Amniotic epithelial cell (primary cell): ENCODE measurements at places on chromosomes 11 and 22.

DNA sequence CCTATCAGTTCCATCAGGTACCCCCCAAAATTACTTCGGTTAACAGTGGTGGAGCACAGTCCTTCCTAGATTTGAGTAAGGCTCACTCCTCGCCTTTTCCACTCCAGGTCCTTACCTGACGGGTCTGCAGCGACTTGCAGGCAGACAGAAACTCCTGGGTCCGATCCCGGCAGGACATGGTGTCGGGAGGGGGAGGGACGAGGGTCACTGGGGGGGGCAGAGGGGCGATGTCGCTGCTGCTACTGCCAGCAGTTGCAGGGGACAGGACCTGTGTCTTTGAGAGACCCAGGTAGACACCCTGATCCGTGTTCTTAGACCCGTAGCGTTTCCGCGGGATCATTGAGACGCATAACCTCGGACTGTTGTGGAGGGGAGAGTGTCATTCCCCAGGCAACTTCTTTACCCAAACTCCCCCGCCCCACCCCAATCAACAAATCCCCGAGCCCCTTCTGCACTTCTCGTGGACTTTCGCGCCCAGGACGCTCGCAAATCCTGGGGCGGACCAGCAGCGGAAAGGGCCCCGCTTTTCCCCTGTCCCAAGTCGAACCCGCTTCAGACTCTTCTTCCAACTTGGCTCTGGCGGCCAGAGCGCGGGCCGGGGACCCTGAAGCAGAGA lies 839 bp downstream of the STX5 start:
- DNase-seq = no peak

DNA sequence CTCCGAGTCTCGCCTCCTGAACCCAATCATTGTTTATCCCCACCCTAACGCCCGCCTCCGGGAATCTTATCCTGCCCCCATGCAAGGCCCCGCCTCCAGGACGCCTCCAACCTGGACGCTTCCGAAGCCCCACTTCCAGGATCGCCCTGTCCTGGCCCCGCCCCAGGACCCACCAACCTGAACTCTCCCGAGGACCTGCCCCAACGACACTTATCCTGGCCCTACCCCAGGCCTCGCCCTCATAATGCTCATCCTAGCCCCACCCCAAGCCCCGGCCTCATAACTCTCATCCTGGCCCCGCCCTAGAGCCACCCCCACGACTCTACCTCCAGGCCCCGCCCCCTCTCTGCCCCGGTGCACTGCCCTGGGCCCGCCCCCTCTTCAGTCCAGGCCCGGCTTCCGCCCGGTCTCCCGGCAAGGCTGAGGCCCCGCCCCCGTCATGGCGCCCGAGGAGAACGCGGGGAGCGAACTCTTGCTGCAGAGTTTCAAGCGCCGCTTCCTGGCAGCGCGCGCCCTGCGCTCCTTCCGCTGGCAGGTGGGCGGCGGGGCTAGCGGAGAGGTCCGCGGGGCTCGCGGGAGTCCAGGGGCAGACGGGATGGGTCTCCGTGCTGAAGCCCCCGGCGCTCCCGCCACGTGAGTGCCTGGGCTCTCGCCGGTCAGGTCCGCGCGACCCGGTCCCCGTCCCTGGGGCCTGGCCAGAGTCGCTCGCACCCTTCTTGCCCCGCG lies 45.7 kb upstream of the DEFB108B start:
- DNase-seq = peak; percentile 99

DNA sequence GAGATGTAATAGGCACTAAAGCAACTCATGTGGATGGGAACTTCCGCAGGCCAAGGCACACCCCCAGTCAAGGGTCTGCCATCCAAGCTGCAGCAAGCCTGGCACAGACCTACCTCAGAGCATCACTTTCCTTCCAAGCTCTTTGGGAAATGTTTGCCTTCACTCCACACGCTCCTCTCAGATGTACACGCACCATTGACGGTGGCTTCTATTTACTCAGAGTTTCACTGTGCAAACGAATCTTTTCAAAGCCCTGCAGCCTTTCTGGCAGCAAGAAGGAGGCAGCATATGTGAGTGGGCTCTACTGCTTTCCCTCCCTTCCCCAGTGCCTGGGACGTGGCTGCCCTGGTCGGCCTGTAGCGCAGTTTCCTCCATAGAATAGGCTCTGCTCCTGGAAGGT lies 60.9 kb upstream of the USP47 start:
- DNase-seq = no peak

DNA sequence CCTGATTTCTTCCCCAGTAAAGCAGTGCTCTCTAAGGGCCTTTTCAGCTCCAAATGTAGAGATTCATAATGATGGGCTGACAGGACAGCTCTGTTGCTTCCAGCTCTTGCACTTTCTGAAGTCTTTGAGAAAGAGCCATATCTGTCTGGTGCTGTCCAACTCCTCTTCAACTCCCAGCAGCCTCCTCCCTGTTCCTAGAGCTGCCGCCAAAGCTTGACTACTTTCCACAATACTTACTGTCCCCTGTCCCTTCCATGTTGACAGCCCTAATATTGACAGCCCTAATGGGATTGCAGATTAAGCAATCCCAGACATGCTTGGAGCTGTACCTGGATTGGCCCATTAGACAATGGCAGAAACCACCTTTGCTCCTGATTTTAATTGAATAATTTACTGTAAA lies 29.6 kb downstream of the INSC start:
- no peak for DNase-seq

GRCh38 chr22:19607192-19608002 lies 83.2 kb upstream of the CLDN5 start:
- DNase-seq = no peak

GRCh38 chr22:19857382-19857781 lies 2.7 kb upstream of the GNB1L start:
- no peak for DNase-seq

DNA sequence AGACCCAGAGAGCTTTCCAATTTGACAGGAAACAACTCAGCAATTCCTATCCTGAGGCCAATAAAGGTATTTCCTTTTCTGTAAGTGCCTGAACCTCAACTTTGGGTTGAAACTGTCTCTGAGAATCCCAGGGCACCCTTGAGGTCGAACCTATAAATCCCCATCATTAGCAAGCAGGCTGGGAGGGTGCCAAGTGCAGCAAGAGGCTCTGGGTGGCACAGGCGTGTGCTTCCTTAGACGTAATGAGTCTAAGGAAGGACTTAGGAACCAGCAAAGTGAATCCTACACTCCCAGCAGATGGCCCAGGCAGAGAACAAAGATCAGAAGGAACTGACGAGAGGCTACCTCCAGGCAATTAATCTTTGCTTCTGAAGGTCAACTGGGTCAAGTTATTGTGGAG lies 234.3 kb upstream of the NARS2 start:
- DNase-seq = peak; percentile 28

DNA sequence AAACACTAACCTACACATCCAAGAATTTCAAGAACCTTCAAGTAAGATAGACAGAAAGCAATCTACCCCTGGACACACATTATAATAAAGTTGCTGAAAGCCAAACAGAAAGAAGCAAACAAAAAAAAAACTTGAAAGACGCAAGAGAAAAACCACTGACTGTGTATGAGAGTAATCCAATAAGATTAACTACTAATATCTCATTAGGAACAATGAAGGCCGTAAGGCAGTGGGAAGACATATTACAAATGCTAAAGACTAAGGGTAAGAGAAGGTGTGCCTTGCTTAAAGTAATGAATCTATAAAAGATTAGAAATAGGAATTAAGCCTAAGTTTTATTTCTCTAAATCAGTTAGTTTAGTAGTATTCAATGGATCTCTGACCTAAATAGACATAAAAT lies 1109.1 kb downstream of the JRKL start:
- DNase-seq = no peak

- DNase-seq = no peak
These were observed 248.0 kb downstream of the ST3GAL4 start for GRCh38 chr11:126603486-126603885.

DNA sequence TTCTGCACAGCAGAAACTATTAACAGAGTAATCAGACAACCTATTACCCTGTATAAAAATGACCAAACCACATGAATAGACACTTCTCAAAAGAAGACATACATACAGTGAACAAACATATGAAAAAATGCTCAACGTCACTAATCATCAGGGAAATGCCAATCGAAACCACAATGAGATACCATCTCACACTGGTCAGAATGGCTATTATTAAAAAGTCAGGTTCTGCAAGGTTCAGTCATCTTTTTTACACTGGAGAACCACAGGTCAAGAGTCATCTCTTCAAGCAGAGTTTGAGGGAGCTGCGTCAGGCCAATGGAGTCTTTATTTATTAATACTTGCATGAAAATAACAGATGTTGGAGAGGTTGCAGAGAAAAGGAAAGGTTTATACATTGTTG lies 40.4 kb downstream of the RCN1 start:
- peak; percentile 13 for DNase-seq

- no peak for DNase-seq
These were observed 2.5 kb downstream of the MRGPRG start for GRCh38 chr11:3216027-3216525.

- DNase-seq = peak; percentile 57
These were observed 4.2 kb downstream of the SLC25A1 start for GRCh38 chr22:19174106-19175025.

DNA sequence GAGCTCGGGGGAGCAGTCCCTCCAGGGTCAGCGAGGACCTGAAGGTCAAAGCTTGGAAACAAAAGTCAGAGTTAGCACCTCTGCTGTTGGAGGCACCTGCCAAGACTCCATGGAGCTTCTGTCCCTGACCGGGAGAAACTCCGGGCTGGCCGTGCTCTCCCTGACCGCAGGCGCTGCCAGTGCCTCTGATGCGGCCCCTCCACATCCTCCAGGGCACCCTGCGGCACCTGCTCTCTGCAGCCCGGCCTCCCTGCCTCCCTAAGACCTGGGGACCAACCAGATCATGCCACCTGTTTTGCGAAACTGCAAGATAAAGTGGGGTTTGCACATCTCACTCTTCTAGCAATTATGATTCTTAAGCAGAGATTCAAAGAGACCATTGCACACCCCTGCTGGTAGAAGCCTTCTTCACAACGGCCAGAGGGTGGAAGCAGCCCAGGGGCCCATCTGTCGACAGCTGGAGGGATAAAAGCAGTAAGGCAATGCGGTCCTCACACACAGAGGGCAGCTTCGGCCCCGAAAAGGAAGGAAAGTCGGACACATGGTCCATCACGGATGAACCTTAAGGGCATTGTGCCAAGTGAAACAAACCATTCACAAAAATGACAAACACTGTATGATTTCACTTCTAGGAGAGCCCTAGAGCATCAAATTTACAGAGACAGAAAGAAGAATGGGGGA lies 477.1 kb downstream of the BRD1 start:
- no peak for DNase-seq

DNA sequence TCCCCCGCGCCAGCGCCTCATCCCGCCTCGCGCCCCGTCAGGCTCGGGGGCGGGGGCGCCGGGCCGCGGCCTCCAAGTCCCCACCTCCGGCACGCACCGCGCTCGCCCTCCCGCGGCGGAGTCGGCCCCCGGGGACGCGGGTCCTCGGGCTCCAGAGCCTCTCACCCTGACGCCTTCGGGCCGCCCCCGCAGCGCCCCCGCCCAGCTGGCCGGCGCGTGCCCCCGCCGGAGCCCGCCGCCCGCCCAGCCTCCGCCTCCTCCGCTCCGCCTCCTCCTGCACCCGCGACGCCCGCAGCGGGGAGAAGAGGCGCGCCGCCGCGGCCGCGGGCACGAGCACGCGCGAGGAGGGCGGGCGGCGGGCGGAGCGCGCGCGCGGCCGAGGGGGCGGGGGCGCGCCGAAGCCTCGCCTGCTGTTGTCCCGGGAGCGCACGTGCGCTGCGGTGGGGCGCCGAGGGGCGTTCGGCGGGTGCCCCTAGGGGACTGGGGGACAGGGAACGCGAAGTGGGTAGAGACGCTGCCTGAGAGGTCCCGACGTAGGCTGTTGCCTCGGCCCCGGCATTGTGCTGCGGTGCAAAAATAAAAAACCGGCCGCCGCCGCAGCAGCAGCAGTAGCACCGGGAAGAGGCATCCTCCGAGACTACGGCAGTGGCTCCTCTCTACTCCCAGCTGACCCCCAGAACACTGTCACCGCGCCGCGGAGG lies 87.4 kb upstream of the ARHGAP32 start:
- DNase-seq = peak; percentile 62

- no peak for DNase-seq
These were observed 1126.7 kb upstream of the CCDC90B start for GRCh38 chr11:84412862-84413261.

GRCh38 chr11:77558380-77558779 lies 31.4 kb upstream of the AQP11 start:
- peak; percentile 78 for DNase-seq

DNA sequence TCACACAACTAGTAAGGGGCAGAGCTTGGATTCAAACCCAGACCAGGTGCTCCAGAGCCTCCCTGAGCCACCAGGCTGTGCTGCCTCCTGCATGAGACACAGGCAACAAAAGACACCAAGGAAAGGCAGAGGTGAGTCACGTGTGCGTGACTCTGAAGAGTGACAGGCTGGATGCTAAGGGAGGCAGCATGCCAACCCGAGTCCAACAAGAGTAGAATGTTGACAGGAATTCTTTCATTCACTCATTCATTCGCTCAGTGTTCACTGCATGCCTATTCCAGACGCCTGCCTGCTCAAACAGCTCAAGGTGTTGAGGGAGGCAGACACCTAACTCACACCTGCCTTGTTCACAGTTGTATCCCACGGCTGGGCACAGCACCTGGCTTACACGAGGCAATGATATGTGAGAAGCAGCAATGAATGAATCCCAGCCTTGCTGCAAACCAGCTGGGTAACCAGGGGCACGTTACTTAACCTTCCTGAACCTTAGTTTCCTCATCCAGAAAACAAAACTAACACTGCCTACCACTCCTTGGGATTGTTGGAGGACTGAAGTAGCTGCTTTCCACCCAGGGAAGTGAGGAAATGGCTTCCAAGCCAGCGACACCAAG lies 73.8 kb upstream of the ARFGAP3 start:
- no peak for DNase-seq

- no peak for DNase-seq
These were observed 5.3 kb downstream of the UBQLN3 start for GRCh38 chr11:5504403-5504921.

- no peak for DNase-seq
These were observed 8.6 kb downstream of the TCN2 start for GRCh38 chr22:30615543-30615954.

- peak; percentile 96 for DNase-seq
These were observed 69.7 kb upstream of the BMAL1 start for GRCh38 chr11:13207665-13208594.

- peak; percentile 29 for DNase-seq
These were observed 167.2 kb upstream of the ZBED5 start for GRCh38 chr11:11025087-11025486.

DNA sequence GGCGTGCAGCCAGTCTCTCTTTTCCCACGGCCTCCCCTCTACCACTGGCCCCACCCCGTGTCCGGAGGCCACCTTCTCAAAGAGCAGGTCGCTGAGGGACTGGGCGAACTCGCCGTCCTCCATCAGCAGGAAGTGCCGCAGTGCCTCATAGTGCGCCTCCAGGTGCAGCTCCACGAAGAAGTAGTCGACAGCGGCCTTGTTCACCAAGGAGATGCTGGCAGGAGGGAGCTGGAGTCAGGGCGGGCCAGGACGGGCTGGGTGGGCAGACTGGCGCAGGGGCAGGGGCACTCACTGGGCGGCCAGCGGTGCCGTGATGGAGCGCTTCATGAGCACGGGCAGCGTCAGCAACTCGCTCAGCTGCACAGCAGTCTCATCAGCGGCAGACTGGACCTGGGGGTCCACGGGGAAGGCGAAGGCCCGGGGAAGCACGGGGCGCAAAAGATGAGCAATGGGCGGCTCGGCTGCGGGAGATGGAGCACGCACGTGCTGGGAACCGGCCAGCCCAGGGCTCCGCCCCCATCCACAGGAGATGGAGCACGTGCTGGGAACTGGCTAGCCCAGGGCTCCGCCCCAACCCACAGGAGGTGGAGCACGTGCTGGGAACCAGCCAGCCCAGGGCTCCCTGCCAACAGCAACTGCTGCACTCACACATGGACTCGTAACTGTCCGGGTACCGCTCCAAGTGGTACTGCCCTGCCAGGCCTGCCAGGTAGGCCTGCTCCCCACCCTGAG lies 18.4 kb downstream of the SELENOO start:
- DNase-seq = peak; percentile 87

- no peak for DNase-seq
These were observed 15.5 kb downstream of the IRAG1 start for GRCh38 chr11:10678101-10678500.
